Progenitor cell of endocrine pancreas (in vitro differentiated cells): ENCODE measurements at places on chromosomes 1 and 21. TPM values are rescaled to one million over a fixed set of nuclear protein-coding genes. Genes with fewer than 3 reads are reported as not detected.

DNA sequence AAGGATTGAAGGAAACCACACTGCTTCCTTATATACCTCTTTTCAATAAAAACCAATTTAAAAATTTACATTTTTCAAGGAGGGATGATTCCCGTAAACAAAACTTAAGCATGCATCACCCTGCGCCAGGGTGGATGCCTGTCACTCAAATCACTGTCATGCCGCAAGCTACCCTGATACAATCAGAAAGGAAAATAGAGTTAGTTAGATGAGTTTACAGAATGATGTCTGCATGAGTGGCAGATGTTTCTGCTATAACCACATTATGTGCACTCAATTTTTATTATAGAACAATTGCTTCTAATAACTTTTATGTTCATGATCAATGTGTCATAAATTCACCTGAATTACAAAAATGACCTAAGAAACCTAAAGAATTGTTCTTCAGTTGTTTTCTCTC lies 123.4 kb upstream of the ADGRL4 start:
- H3K4me3 ChIP-seq: no peak overlapping the region
- no peaks in the 10 kb centered on the region for H3K4me1 ChIP-seq
- DNase-seq: no peak
- no peak overlapping the region for H3K27ac ChIP-seq
- H3K36me3 ChIP-seq: no peaks in the 10 kb centered on the region

DNA sequence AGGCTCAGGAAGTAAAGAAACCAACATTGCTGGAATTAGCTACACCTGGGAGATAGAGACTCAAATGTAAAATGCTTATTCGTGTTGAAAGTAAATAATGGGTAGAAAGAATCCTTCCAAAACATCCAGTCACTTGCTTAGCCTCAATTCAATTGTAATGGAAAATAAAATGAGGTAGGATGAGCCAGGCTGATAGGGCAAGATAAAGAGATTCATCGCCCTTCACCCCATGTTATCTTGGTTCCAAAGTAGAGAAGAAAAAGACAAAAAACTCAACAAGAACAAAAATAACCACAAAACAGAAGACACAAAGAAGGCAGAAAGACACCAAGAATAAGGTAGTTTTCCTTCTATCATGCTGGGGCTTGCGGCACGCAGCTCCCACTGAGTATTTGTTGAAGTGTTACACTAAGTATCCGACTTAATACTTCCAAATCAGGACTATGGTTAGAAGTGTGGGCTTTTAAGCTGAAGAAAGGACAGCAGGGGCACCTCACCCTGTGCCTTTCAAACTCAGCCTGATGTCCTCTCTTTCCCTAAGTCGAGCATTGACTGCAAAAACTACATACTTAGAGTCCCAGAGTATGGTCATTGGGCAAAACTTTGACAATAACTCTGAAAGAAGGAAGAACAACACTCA lies 202.1 kb downstream of the VAV3 start:
- H3K36me3 ChIP-seq: no peaks in the 10 kb centered on the region
- H3K27ac ChIP-seq: no peak overlapping the region
- no peaks in the 10 kb centered on the region for H3K27me3 ChIP-seq
- no peak for DNase-seq
- no peaks in the 10 kb centered on the region for H3K4me1 ChIP-seq

DNA sequence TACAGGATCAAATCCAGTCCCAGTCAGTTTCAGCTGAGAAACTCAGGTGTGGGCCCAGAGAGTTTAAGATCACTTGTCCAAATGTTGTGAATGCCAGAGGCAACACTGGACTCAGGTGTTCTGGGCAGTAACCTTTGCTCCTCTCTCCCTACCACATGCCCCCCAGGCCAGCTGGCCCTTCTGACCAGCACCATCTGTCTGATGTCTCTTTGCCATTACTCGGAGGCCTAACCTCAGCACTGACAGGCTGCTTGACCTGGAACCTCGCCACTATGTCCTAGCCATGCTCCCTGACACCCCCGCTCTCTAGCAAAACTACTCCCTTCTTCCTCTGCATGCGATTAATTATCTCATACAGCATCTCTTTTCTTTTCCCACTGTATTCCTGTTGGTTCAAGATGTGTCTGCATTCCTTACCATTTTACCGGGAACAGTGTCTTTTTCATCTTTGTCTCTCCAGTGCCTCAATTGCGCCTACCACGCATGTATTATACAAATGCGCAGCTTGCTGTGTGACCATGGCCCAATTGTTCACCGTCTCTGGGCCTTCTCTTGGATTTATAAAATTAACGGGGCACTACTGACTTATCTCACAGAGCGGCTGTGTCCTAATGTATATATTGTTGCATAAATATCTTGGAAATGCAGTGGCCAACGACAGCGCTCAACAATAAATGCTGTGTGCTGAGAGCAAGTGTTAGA lies 159.5 kb upstream of the IRF2BP2 start:
- DNase-seq: no peak
- no peaks in the 10 kb centered on the region for H3K27me3 ChIP-seq
- H3K4me3 ChIP-seq: no peak overlapping the region
- H3K27ac ChIP-seq: no peak overlapping the region
- no peaks in the 10 kb centered on the region for H3K36me3 ChIP-seq

GRCh38 chr1:223651291-223651991 lies 14.1 kb downstream of the CAPN8 start:
- peaks cover 18% of the 10 kb centered on the region for H3K4me1 ChIP-seq
- no peak for DNase-seq
- peaks cover 26% of the 10 kb centered on the region for H3K27me3 ChIP-seq
- no peaks in the 10 kb centered on the region for H3K36me3 ChIP-seq

GRCh38 chr21:18661842-18662241 lies 258.3 kb upstream of the TMPRSS15 start:
- no peak overlapping the region for H3K27ac ChIP-seq
- H3K4me1 ChIP-seq: peaks cover 5% of the 10 kb centered on the region
- H3K36me3 ChIP-seq: no peaks in the 10 kb centered on the region
- no peak for DNase-seq

- no peak for DNase-seq
- H3K27me3 ChIP-seq: peaks cover 7% of the 10 kb centered on the region
- H3K4me3 ChIP-seq: no peak overlapping the region
- peak overlapping the region; percentile 87 for H3K27ac ChIP-seq
- H3K36me3 ChIP-seq: no peaks in the 10 kb centered on the region
- peaks cover 41% of the 10 kb centered on the region for H3K4me1 ChIP-seq
These were observed 16.2 kb downstream of the PLEKHO1 start for GRCh38 chr1:150165622-150166612.

NPPA gene
- not detected in 2 replicates for total RNA-seq
